ENCODE measurements at places on chromosomes 6 and 20.

DNA sequence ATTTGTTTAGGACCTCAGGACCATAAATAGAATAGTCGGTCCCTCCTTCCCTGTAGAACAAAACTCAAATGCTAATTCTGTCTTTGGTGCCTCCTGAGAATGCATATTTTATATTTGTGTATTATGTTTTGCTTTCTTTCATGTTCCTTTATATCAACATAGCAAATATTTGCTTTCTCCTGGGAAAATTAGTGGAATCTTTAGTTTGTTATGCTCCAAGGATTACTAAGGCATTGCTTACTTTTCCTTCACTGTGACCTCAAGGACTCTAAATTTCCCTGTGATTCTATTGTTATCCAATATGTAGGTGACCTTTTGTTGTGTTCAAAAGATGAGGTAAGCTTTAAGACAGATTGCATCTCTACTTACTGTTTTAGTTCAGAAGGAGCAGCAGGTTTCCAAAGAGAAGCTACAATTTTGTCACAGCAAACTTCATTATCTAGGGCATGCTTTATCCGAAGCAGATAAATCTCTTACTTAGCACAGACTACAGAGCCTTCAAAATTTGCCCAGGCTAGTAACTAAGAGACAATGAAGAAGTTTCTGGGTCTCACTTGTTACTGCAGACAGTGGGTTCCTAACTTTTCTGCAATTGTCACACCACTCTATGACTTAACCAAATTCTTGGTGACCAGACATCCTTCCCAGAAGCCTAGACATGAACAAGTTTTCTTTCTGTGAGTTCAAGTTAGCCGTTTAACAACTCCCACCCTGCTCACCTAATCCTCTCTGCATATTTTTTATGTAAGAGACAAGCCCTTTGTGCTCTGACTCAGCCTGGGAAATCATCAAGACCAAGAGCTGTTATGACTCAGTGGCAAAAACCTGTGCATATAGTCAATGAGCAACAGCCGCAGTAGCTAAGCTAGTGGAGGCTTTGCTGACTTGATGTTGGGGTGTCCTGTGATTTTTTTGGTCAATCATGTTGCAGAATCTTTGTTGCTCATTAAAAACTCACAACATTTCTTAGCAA is 378.8 kb downstream of the QKI start:
- DNase-seq: no peak

DNA sequence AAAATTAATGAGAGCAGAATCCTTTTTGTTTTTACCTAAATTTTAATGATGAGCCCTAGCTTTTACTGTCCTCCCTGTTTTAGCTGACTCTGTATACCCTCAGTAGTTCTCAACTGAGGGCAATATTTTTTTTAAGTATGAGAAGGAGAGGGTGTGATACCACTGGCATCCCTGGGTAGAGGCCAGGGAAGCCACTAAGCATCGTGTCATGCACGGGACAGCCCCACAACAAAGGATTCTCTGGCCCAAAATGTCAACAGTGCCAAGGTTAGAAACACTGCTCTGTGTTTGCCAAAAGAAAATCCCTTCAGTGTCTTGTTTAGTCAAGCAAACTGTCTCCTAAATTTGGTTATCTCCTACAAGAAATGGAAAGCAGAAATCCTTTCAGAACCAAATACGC is 210.4 kb downstream of the KCNQ5 start:
- DNase-seq: no peak

GRCh38 chr20:9375221-9375681 is 139.1 kb upstream of the LAMP5 start:
- no peak for DNase-seq

DNA sequence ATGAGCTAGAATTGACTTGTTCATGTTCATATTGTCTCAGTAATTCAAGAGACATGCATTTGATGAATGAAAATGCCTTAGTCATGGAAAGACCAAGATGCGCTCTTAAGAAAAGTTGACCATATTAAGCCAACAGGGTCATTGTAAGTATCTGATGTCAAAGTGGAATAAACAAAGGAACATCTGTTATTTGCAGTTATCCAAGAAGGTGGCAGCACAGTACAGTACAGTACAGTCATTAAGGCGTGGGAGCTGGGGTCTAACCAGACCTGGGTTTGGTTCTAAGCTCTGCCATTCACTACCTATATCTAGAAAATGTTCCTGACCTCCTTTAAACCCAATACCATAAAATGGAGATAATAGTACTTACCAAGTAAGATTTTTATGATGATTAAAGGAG is 178.1 kb downstream of the BACH2 start:
- DNase-seq: no peak
